ENCODE measurements at places on chromosomes 5 and 9. TPM values are rescaled to one million over a fixed set of nuclear protein-coding genes. Genes with fewer than 3 reads are reported as not detected.

MED27 gene
- 41.9 TPM for total RNA-seq

WNT8A gene
- not detected for total RNA-seq

PPP3R2 gene
- total RNA-seq = not detected

ANKRD18B gene
- total RNA-seq = 12.5 TPM

ITK gene
- total RNA-seq = not detected

FRMPD1 gene
- total RNA-seq = not detected

SEMA6A gene
- total RNA-seq = 2.1 TPM

ARL14EPL gene
- total RNA-seq = not detected

GPR150 gene
- total RNA-seq = not detected

PCSK1 gene
- 4.4 TPM for total RNA-seq

FGF18 gene
- not detected for total RNA-seq

PPP6C gene
- 41.7 TPM for total RNA-seq

ELL2 gene
- total RNA-seq = 144 TPM

CCDC180 gene
- total RNA-seq = 5.1 TPM

NAA35 gene
- total RNA-seq = 36.2 TPM

PRUNE2 gene
- 0.29 TPM for total RNA-seq

PCDHB5 gene
- total RNA-seq = 1.7 TPM

ANKRD31 gene
- total RNA-seq = 0.56 TPM

TMC1 gene
- not detected for total RNA-seq

ENTREP1 gene
- total RNA-seq = 0.35 TPM

CYSRT1 gene
- 1.4 TPM for total RNA-seq

FGD3 gene
- not detected for total RNA-seq

Data from MCF 10A (cell line).